ENCODE measurements at places on chromosomes 4 and X.

GRCh38 chr4:121177246-121178137, 13.4 kb upstream of the TNIP3 start:
- H3K27me3 ChIP-seq = no peaks in the 10 kb centered on the region
- H3K4me1 ChIP-seq = no peaks in the 10 kb centered on the region
- H3K27ac ChIP-seq = no peak overlapping the region
- H3K4me3 ChIP-seq = no peak overlapping the region
- no peaks in the 10 kb centered on the region for H3K36me3 ChIP-seq

- no peak overlapping the region for H3K4me3 ChIP-seq
- H3K4me1 ChIP-seq = peaks cover 1% of the 10 kb centered on the region
- H3K36me3 ChIP-seq = no peaks in the 10 kb centered on the region
- peaks cover 53% of the 10 kb centered on the region for H3K27me3 ChIP-seq
- DNase-seq = no peak
- H3K27ac ChIP-seq = no peak overlapping the region
Observed at GRCh38 chr4:190016369-190017289, 10.4 kb downstream of the FRG2 start.

DNA sequence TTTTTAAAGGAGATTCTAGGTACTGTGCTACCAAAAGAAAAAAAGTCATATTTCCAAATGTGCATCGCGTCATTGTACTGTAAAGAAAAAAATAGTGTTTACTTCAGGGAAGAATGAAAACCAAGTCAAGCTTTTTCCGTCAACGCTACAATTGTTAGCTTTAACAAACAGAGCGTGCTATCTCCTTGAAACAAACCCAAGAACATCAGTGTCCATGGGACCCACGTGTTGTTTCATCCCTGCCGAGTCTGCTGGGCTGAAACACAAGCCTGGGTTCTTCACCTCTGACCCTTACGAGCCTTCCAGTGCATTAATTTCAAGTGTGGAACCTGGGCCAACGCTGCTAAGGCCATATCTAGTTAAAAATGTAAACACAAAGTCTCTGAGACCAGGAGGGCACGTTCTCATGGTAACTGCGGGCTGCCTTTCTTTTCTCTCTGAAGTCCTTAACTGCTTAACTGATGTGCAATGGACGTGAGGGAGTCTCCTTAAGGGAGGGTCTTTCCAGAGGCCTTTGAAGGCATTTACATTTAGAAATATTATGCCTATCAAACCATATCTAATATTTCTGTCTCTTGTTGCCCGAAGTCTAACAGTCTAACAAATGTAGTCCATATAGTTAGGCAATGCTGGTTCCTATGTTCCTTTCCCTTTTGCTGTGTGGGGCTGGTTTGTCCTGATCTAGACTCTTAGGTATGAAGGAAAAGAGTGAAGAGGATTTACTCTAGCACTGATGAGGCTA, 36.3 kb downstream of the ING2 start:
- H3K27me3 ChIP-seq = no peaks in the 10 kb centered on the region
- H3K36me3 ChIP-seq = no peaks in the 10 kb centered on the region
- H3K4me3 ChIP-seq = no peak overlapping the region
- no peak for DNase-seq
- H3K4me1 ChIP-seq = peaks cover 4% of the 10 kb centered on the region

- no peaks in the 10 kb centered on the region for H3K27me3 ChIP-seq
- no peaks in the 10 kb centered on the region for H3K36me3 ChIP-seq
Observed at GRCh38 chrX:119816300-119816699, 24.9 kb upstream of the RPL39 start.

- no peak for DNase-seq
- H3K4me1 ChIP-seq = no peaks in the 10 kb centered on the region
- H3K27me3 ChIP-seq = no peaks in the 10 kb centered on the region
- no peaks in the 10 kb centered on the region for H3K36me3 ChIP-seq
- no peak overlapping the region for H3K27ac ChIP-seq
Observed at GRCh38 chr4:82901183-82901718, 716 bp downstream of the THAP9 start.

DNA sequence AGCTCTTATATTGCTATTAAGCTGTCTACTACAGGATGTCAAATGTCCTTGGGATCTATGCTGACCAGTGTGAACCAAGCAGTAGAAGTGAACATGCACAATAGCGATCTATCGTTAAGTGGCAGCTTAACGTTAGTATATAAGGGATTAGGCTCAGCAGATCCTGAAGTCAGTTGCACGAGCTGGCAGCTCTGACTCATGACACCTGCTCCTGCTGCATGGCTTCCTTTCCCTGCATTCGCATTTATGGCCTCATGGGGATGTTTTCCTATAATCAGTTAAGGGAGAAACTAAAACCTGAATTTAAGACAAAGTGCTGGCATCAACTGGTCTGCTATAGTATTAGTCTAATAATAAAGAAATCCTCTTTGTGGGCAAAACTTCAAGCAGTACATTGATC, 12.7 kb upstream of the MCUB start:
- H3K27me3 ChIP-seq = no peaks in the 10 kb centered on the region
- H3K4me1 ChIP-seq = no peaks in the 10 kb centered on the region
- H3K36me3 ChIP-seq = no peaks in the 10 kb centered on the region
- H3K4me3 ChIP-seq = no peak overlapping the region
- no peak overlapping the region for H3K27ac ChIP-seq

- no peaks in the 10 kb centered on the region for H3K36me3 ChIP-seq
- H3K27ac ChIP-seq = no peak overlapping the region
- no peak overlapping the region for H3K4me3 ChIP-seq
Observed at GRCh38 chr4:35520059-35520458, 724.3 kb downstream of the ARAP2 start.

DNA sequence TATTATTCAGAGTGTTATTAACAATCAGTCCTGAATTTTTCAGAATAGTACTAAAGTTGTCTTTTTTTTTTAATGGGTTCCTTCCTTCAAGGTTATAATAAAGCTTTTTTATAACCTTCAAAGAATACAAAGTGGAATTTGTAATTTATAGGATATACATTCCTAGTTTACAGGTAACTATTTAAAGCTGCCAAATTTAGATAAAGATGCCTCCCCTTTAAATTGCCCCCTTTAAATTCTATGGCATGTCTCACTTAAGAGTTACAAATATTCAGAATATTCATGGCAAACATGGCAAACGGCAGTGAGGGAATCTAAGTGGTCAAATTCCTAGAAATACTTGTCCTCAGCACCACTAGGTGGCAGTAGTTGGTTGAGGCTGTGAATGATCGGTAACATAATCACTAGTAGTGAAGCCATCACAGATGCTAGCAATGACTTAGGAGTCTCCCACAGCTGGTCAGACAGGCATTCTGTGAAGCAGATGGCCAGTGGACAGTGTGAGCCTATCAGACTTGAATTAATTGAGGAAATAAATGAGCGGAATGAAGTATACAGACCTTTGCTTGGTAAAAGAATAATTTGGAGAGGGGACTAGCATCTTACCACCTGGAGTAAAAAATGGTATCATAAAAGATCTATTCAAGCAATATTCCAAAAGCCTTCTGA, 86.4 kb downstream of the CBR4 start:
- no peaks in the 10 kb centered on the region for H3K4me1 ChIP-seq
- H3K36me3 ChIP-seq = 0 out of 2 replicates have a peak, but pooled peaks cover 3% of the 10 kb centered on the region
- H3K4me3 ChIP-seq = no peak overlapping the region
- DNase-seq = peak; percentile 76

- no peak overlapping the region for H3K4me3 ChIP-seq
- no peak overlapping the region for H3K27ac ChIP-seq
- no peaks in the 10 kb centered on the region for H3K27me3 ChIP-seq
- H3K4me1 ChIP-seq = no peaks in the 10 kb centered on the region
Observed at GRCh38 chrX:10095698-10096432, 60.9 kb upstream of the CLCN4 start.

DNA sequence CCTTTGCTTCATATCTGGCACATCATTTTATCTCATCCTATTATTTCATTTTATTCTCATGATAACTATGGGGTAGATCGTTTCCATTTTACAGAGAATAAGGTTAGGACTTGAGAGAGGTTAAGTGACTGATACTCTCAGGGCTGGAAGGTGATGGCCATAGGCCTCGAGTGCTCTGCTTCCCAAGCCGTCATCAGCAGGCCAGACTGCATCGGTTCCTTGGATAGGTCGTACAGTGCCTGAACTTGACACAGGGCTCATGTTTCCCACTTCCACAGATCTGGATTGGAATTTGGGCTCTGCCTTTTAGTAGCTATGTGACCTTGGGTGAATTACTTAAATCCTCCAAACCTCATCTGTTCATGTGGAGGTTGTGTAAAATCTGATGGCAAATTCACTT, 81.4 kb downstream of the TMEM131L start:
- H3K4me1 ChIP-seq = 0 out of 2 replicates have a peak, but pooled peaks cover 1% of the 10 kb centered on the region
- no peak overlapping the region for H3K27ac ChIP-seq
- no peaks in the 10 kb centered on the region for H3K36me3 ChIP-seq

GRCh38 chr4:55763996-55764395, 55.6 kb upstream of the EXOC1L start:
- H3K27ac ChIP-seq = no peak overlapping the region
- no peak overlapping the region for H3K4me3 ChIP-seq
- no peaks in the 10 kb centered on the region for H3K36me3 ChIP-seq
- no peaks in the 10 kb centered on the region for H3K27me3 ChIP-seq
- H3K4me1 ChIP-seq = no peaks in the 10 kb centered on the region

GRCh38 chrX:65136424-65136823, 160.2 kb upstream of the ZC4H2 start:
- no peak overlapping the region for H3K27ac ChIP-seq
- no peak overlapping the region for H3K4me3 ChIP-seq
- H3K27me3 ChIP-seq = no peaks in the 10 kb centered on the region
- no peak for DNase-seq

DNA sequence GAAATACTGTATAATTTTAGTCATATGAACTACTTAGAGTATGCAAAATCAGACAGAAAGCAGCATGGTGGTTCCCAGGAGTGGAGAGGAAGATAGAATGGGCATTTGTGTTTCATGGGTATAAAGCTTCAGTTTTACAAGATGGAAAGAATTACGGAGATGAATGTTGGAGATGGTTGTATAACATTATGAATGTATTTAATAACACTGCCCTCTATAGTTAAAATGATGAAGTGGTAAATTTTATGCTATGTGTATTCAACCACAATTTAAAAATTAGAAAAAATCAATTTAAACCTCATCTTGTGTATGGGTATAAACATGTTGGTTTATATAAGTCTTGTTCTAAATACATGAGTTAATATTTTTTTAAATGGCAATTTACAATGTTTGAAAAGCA, 521.1 kb downstream of the FSTL5 start:
- no peaks in the 10 kb centered on the region for H3K27me3 ChIP-seq
- H3K36me3 ChIP-seq = no peaks in the 10 kb centered on the region
- no peak overlapping the region for H3K4me3 ChIP-seq
- no peak for DNase-seq
- H3K4me1 ChIP-seq = no peaks in the 10 kb centered on the region

GRCh38 chrX:132292793-132293192, 73.5 kb upstream of the RAP2C start:
- DNase-seq = peak; percentile 5
- no peaks in the 10 kb centered on the region for H3K36me3 ChIP-seq
- no peaks in the 10 kb centered on the region for H3K4me1 ChIP-seq
- H3K27me3 ChIP-seq = no peaks in the 10 kb centered on the region
- H3K4me3 ChIP-seq = no peak overlapping the region
- H3K27ac ChIP-seq = no peak overlapping the region

DNA sequence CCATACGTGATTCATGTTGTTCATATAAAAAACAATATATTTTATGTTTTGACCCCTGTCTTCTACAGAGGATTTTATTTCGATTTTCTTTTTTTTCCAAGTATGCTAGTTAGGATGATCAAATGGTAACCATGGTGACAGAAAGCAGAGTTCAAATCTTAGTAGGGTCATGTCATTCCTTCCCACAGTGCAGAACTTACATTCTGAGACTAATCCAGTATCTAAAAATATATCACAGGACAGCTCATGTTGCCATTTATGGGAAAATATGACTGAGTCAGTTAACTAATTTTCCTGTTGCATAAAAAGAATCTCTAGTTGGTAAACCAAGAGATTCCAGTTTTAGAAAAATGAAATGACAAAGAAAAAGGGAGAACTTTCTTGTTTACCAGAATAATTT, 209.5 kb downstream of the PARM1 start:
- H3K36me3 ChIP-seq = no peaks in the 10 kb centered on the region
- H3K4me3 ChIP-seq = no peak overlapping the region
- no peaks in the 10 kb centered on the region for H3K27me3 ChIP-seq
- no peak for DNase-seq
- H3K27ac ChIP-seq = no peak overlapping the region
- no peaks in the 10 kb centered on the region for H3K4me1 ChIP-seq

- 0 out of 2 replicates have a peak, but pooled peaks cover 2% of the 10 kb centered on the region for H3K4me1 ChIP-seq
- H3K36me3 ChIP-seq = peaks cover 2% of the 10 kb centered on the region
- no peak overlapping the region for H3K4me3 ChIP-seq
- no peak overlapping the region for H3K27ac ChIP-seq
Observed at GRCh38 chr4:128819082-128819742, 9.7 kb downstream of the JADE1 start.

DNA sequence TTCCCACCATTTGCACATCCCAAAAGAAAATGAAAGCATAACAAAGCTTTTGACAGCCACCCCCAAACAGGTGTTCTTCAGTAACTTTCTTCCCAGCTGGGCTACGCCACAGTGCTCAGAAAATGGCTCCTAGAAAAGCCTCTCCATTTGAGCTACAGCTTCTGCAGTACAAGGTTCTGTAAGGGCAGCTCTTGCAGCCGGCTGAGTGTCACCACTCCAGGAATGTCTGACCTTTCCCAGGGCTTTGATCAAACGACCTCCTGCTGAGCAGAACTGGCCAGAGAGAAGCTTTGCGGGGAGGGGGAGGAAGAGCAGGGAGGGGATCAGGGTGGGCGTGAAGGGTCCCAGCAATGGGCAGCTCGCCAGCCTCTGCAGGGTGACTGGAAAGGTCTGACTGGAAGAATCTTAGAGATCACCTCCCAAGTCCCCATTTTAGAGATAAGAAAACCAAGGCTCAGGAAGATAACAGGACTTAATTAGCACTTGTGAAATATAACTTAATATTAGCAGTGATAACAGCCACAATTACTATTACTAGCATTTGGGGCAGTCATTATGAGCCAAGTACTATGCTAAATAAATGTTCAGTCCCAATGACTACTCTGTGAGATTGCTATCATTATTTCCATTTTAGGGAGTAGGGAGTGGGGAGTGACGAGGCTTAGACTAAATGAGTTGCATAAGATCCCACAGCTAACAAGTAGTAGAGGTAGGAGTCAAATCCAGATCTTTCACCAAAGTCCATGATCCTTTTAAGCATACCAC, 51.1 kb downstream of the LEF1 start:
- DNase-seq = peak; percentile 20
- no peak overlapping the region for H3K27ac ChIP-seq
- peaks cover 6% of the 10 kb centered on the region for H3K4me1 ChIP-seq
- H3K36me3 ChIP-seq = no peaks in the 10 kb centered on the region
- no peak overlapping the region for H3K4me3 ChIP-seq

GRCh38 chr4:165204462-165204830, 2.9 kb upstream of the KLHL2 start:
- no peak overlapping the region for H3K27ac ChIP-seq
- H3K36me3 ChIP-seq = no peaks in the 10 kb centered on the region
- no peaks in the 10 kb centered on the region for H3K4me1 ChIP-seq
- DNase-seq = no peak
- H3K27me3 ChIP-seq = no peaks in the 10 kb centered on the region
- H3K4me3 ChIP-seq = no peak overlapping the region

DNA sequence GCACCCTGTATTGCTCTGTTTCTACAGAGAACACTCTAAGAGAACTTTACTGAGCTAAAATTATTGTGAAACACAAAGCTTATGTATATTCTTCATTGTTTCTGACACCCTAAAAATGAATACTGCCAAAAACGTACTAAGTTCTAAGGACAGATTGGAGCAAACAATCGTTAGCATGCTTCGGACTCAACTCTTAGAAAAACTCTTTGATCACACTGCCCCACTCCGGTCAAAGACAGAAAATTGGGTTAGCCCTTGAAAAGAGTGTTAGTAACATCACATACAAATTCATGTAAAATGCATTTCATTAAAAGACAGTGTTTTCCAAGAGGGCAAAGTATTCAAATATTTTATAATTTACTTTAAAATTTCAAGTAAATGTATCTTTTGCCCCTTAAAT, 177.4 kb downstream of the DCHS2 start:
- no peak for DNase-seq
- no peaks in the 10 kb centered on the region for H3K27me3 ChIP-seq
- H3K27ac ChIP-seq = no peak overlapping the region
- no peaks in the 10 kb centered on the region for H3K36me3 ChIP-seq
